ENCODE measurements at places on chromosomes 11 and 22.

DNA sequence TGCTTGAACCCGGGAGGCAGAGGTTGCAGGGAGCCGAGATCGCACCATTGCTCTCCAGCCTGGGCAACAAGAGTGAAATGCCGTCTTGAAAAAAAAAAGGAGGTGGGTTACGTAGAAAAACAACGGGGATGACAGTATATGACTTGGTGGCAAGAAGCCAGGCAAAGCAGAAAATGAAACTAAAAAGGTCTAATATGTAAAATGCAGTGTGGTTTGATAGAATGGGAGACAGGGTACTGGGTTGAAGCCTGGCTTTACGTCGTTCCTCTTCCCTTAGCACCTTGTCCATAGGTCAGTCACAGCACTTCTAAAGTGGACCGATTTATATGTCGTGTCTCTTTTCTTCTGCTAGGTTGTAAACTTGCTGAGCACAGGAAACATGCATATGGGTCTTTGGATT, 274.9 kb upstream of the ZC3H12C start:
- no peak for DNase-seq

DNA sequence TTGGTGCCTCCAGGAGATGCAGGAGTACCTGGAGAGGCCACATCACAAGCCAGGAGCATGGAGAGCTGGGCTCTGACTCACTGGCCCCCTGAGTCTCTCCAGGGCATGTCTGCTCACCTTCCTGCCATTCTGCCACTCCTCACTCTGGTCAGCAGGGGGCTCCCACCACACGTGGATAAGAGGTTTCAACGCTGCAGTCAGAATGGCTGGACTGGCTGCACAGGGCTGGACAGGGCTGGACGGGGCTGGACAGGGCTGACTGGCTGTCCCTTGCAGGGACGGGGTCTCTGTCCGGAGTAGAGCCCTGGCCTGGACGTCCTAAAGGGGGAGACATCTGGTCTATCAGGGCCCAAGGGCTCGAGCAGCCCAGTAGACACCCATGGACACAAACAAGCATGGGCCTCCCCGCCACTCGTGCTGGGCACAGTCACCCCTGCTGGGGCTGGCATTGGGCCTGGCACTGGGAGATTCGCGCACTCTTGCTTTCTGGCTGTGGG, 34.6 kb downstream of the CYTH4 start:
- DNase-seq: no peak

DNA sequence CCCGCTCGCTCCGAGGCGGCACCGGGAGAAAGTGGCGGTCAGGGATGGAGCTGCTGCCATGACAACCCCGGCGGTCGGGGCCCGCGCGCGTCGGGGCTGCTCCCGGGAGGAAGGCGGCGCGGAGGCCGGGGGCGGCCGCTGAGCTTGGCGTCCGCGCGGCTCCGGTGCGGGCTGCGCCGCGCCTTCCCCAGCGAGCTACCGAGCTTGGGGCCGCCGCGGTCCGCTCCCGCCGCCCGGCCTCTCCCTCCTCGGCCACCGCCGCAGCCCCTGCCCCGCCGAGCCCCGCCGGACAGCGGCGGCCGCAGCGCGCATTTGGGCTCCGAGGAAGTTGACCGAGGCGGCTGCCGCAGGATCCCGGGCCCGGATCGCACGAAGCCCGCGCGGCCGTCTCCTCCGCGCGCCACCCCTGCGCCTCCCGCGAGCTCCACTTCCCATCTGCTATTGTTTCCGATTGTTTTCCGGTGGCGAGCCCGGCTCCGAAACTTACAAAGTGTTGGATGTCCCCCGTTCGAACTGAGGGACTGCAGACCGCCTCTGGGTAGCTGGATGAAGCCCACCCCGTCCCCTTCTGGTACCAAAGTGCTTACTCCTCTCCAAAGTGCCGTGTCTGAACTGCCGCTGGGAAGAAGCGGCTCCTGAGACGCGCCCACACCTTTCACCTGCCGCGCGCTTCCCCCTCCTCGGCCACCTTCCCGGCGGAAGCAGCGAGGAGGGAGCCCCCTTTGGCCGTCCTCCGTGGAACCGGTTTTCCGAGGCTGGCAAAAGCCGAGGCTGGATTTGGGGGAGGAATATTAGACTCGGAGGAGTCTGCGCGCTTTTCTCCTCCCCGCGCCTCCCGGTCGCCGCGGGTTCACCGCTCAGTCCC, 540.3 kb downstream of the NTM start:
- peak; percentile 81 for DNase-seq

GRCh38 chr11:12831471-12832202, 157.4 kb downstream of the TEAD1 start:
- DNase-seq: no peak

DNA sequence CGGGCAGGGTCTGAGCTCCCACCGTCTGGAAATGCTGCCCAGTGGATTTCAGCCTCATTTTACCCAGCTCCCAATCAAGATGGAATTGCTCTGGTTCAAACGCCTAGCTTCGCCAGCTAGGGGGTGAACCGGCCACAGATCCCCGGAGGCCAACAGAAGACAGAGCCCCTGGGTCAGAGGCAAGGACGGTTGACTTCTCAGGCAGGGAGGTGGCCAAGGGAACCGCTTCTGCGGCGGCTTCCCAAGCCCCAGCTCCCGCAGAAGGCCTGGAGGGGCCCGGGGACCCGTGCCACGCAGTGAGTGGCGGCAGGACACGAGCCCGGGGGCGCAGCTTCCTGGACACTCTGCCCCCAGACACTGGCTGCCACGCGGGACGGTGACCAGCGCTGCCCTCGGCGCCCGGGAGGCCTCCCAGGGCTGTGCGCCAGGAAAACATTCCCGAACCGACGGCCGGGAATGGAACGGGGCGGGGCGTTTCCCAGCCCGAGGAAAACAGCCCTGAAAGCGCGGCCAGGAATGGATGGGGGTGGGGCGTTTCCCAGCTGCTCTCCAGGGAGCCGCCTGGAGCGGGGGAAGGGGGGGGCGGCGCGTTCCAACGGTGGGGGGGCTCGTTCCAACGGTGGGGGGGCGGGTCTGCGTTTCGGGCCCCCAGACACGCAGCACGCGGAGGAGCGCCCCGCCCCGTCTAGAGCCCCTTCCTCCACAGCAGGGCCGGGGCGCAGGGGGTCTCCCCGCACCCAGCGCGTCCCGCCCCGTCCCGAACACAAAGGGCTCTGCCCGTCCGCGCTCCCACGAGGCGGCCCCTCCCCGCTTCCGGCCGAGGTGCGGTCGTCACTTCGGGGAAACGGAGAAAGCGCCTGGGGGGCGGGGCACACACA, 13.5 kb upstream of the B4GALNT4 start:
- DNase-seq: peak; percentile 61

- no peak for DNase-seq
Observed at GRCh38 chr11:120141113-120141767, 3.3 kb upstream of the TRIM29 start.

- DNase-seq: no peak
Observed at GRCh38 chr11:122234257-122234656, 118.2 kb upstream of the BLID start.

DNA sequence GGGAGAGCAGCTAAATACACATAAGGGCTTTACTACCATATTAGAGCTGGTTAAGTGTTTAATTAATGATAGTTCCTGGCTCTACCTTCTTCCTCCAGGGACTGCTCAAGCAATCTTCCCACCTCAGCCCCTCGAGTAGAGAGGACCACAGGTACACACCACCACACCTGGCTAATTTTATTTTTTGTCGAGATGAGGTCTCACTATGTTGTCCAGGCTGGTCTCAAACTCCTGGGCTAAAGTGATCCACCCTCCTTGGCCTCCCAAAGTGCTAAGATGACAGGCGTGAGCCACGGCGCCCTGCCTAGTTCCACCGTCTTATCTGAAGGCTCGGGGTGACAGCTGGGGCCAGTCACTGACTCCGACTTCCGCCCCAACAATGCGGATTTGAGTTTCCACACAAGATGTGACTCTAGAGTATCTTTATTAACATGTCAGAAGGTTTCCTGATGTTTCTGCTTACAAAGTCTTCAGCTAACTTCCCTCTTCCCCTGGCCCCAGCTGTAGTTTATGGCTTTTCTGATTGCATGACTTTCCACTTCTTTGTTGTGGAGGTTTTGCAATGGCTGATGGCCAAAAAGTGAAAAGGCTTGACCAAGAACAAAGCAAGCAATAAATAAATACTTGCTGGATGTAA, 16.8 kb downstream of the TPST2 start:
- DNase-seq: no peak

- no peak for DNase-seq
Observed at GRCh38 chr11:11122749-11123148, 230.3 kb downstream of the CSNK2A3 start.

DNA sequence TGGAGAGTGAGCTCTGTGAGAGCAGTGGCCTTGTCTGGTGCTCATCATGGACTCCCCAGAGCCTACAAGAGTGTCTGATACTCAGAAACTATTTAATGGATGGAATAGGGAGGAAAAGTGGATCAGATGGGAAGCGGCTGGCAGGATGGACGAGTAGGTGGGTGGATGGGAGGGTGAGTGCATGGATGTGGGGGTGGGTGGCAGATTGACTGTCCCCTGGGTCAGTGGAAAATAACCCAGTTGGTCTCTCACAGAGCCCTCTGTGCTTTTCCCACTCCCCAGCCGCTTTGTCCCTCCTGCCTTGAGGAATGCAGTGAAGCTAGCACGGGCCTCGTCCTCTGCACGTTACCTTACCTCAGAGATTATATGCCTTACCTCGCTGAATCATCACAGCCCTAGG, 5.9 kb downstream of the SPI1 start:
- no peak for DNase-seq

DNA sequence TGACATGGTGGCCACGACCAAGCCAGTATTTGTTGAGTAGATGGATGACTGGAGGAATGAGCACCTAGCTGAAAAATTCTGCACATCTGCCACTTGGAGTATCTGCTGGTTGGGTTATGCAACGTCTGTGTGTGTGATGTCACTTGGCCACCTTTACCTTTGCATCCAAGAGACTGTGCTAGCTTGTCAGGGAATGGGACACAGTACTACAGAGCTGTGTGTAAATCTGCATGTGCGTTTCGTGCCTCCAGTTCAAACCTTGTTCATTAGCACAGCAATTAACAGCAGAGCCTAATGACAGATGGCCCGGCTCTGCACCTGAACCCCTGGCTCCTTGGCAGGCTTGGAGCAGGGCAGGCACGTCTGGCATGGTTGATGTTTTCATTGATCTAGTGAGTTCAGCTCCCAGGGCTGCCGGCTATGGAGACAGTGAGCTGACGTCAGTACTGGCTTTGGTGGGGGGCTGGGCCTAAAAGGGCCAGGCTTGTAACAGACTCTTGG, 188.4 kb upstream of the NAV2 start:
- no peak for DNase-seq

GRCh38 chr11:122156940-122157382, 40.9 kb upstream of the BLID start:
- DNase-seq: no peak

- no peak for DNase-seq
Observed at GRCh38 chr11:70568035-70568813, 169.9 kb downstream of the CTTN start.

DNA sequence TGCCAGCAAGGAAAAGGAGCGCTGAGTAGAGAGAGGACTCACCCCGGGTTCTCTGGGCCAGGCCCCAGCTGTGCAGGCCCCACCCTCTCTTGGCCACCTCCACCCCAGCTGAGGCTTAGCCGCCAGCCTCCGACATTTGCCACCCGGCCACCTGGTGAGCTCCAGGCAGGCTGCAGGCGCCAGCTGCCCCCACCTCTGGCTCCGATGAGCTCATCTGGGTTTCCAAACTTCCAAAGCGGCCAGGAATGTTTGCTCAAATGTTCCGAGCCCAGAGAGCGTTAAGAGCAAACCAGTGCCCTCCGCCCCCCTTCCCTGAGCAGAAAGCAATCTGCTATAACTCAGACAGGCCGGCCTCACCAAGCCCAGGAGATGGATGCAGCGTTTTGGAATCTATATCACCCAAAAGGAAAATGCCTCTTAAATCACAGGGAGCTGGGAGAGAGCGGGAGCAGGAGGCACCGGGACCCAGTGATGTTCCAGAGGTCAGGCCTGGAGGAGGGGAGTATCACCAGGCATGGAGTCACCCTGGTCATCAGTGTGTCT, 9.1 kb upstream of the MN1 start:
- no peak for DNase-seq

GRCh38 chr11:80815752-80816453, 1375.1 kb upstream of the TENM4 start:
- no peak for DNase-seq

DNA sequence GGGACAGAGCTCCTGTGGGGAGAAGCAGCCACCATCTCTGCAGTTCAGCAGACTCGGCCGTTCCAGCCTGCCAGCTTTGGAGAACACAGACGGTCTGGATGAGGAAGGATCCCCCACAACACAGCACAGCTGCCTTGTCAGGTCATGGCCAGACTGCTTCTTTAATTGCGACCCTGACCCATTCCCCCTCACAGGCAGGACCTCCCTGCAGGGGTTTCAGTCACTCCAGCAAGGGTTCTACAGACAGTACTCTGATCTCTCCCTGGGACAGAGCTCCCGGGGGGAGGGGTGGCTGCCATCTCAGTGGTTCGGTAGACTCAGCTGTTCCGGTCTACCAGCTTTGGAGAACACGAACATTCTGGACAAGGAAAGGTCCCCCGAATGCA, 173.5 kb downstream of the TTC28 start:
- no peak for DNase-seq

DNA sequence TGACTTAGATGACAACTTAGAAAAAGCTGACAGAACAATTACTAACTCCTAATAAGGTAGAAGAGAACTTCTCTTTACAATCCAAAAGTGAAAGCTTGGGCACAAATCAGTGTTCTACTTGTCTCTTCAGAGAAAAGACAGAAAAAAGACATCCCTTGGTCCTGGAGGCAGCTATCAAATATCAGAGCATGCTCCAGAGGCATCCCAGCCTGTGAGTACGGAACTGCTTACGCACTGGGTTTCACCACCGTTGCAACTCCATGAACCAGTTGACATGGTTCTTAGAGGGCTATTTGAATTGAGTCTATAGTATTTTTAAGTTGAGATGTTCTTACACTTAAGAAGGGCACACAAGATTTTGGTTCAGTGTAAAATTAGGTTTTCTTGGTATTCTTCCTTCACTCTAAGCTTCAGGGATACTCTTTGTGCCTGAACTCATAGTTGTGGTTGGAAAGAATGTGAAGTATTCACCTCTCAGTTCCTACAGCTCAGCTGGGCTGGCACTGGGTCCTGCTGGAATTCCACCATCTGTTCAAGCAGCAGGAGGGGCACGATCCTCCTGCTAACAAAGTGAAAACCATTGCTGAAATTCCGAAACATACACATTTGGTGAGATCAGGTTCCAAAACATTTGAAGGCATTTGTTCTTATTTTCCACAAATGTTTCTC, 6.3 kb downstream of the AKIP1 start:
- no peak for DNase-seq

GRCh38 chr11:13140028-13140870, 131.1 kb downstream of the RASSF10 start:
- DNase-seq: no peak

DNA sequence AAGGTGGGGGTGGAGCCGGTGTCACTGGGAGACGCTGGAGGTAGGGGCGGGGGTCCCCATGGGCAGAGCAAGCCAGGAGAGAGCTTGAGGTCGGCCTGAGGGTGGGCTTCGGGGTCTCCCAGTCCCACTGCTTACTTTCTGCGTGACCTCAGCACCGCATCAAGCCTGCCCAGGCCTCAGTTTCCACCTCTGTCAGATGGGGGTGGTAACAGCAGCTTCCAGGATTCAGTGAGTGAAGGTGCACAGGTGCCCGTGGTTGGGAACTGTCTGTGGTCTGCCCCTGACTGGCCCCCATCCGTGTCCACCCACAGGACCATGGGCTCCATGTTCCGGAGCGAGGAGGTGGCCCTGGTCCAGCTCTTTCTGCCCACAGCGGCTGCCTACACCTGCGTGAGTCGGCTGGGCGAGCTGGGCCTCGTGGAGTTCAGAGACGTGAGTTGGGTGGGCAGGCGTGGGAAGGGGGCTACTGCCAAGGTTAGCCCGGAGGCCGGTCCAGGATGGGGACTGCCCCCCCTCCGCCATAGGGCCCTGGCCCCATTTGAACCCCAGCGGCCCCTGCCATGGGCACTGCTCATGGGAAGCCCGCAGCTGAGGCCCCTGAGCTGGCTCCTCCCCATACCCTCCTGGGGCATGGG, 2.2 kb downstream of the TCIRG1 start:
- DNase-seq: no peak

All from NCI-H510A (cell line).